Pulmonary artery endothelial cell (primary cell): ENCODE measurements at places on chromosomes 2 and 18. TPM values are rescaled to one million over a fixed set of nuclear protein-coding genes. Genes with fewer than 3 reads are reported as not detected.

Gene LBX2
- 2.4 and 4.2 TPM in 2 replicates for total RNA-seq

Gene KYNU
- total RNA-seq = 0.07 and 0.11 TPM in 2 replicates

- no peak for DNase-seq
Observed at GRCh38 chr2:10775021-10775780, 37.4 kb downstream of the PDIA6 start.

Gene FABP1
- not detected in 2 replicates for total RNA-seq

Gene CCDC102B
- 0.28 and 1.7 TPM in 2 replicates for total RNA-seq

DNA sequence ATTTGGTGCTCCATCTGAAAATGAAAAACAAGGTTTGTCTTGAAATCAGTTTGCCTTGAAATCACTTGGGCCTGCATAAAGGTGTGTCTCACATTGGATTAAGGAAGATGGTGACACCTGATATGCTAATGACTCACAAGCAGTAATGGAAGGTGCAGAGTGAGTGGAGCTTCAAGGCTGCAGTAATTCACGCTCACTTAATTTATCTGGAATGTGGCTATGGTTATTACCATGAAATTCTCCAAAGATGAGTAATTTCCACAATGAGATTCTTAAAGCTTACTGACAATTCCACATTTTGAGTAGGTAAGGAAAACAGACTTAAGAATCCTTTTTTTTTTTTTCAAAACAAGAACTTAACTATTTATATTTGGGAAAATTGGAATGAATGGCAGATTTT is 156.8 kb downstream of the PAX3 start:
- DNase-seq = no peak
